Activated naive CD4-positive, alpha-beta T cell (primary cell): ENCODE measurements at places on chromosomes 1 and 21.

- DNase-seq = no peak
Measured at GRCh38 chr1:50959303-50959912, 659 bp downstream of the FAF1 start.

DNA sequence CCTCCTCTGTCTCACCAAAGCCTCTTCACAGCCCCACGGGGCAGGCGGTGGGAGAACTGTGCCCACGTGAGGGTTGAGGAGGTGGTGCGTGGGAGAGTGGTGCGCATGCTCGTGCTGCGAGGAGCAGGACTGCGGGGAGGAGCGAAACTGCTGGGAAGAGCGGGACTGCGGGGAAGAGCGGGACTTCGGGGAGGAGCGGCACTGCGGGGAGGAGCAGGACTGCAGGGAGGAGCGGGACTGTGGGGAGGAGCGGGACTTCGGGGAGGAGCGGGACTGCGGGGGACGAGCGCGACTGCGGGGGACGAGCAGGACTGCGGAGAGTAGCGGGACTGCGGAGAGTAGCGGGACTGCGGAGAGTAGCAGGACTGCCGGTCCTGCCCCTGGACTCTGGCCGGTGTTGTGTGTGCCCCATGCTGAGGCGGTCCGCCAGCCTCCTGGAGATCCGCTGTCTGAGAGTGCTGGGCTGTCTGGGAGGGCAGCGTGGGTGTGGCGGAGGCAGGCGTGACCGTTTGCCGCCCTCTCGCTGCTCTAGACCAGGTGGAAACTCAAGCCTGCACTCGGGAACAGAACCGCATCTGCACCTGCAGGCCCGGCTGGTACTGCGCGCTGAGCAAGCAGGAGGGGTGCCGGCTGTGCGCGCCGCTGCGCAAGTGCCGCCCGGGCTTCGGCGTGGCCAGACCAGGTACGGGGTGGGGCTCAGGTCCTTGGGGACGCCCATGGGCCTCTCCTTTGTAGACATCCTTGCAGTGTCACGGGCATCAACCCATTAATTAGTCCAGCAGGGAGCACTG lies 24.6 kb downstream of the TNFRSF1B start:
- DNase-seq = no peak

GRCh38 chr1:36846357-36846756 lies 188.0 kb downstream of the GRIK3 start:
- no peak for DNase-seq

DNA sequence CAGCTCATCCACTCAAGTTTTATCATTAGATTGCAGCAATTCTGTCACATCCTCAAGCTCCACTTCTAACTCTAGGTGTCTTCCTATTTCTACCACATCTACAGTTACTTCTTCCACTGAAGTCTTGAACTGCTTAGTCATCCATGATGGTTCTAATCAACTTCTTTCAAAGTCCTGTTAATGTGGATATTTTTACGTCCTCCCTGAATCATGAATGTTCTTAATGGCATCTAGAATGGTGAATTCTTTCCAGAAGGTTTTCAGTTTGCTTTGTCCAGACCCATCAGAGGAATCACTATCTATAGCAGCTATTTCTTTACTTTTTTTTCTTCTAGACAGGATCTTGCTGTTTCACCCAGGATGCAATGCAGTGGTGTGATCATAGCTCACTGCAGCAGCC lies 78.0 kb upstream of the RNPC3 start:
- no peak for DNase-seq

GRCh38 chr1:170932236-170932635 lies 3.1 kb upstream of the MROH9 start:
- no peak for DNase-seq

- DNase-seq = no peak
Measured at GRCh38 chr1:12034381-12034801, 15.1 kb downstream of the MIIP start.

DNA sequence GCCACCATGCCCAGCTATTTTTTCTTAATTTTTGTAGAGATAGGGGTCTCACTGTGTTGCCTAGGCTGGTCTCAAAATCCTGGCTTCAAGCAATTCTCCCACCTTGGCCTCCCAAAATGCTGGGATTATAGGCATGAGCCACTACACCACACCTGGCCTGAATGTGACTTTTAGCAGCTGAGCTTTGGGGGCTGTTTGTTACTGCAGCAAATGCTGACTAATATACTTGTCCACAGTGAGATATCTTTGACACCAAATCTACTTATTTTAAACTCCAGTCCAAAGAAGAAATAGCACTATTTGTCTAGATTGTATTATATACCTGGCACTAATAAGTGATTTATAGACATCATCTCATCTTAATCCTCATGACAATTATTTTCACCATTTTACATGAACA lies 30.5 kb downstream of the LRRC52 start:
- DNase-seq = no peak

GRCh38 chr1:15201849-15202551 lies 45.0 kb upstream of the FHAD1 start:
- DNase-seq = no peak

DNA sequence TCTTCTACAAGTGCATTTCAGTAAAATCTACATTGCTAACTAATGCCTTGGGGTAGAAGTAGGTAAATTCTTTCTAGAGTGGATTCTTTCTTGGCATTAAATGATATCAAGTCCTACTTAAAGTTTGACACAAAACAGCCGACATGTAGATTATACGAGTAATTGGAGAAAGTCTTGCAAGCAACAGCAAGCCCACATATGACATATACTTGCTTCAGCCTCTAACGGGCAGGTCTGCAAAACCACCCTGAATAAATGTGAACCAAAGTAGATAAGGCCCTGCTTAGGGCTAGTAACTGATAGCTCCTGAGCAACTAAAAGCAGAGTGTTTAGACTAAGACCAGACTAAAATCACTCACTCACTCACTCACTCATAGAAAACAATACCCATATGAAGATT lies 203.2 kb downstream of the LTN1 start:
- no peak for DNase-seq

- no peak for DNase-seq
Measured at GRCh38 chr1:195970209-195970608, 638.0 kb downstream of the KCNT2 start.

GRCh38 chr1:54548389-54549044 lies 489 bp downstream of the ACOT11 start:
- no peak for DNase-seq

DNA sequence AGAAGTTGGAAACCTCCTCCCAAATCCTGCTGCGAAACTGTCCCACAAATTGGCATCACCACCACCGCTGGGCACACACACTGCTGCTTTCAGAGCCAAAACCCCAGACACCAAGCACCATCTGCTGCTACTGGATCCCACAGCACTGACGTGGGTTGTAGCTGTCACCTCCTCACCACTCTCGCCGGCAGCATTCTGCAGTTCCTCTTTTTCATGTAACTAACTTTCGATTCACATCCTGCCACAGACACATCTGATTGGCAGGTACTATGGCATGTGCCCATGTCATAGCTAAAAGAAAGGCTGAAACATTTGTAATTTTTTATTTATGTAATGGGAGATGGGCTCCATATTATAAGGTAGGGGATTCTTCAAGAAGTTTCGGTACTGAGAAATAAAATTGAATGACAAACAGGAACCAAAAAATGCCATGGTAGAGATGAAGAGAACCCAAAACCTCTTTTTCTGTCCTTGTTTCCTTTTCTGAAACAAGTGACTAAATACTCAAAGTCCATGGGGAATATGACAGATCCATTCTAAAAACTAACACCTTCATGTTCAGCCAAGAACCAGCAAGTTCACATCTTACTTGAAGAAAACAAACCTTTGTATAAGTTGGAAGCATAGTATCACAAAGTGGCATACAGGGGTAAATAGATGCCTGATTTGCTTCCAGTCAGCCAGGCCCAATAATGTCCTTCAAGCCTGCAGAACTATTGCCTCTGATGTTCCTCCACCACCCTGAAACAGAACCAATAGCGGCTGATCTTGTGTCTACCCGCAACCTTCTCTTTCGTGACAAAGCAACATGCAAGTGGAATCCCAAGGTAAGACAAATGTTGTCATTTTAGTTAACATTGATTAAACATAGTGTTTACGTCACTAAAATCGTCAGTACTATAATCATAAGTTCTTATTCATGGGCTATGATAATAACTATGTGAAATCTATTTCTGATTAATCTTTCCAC lies 26.6 kb upstream of the RGS13 start:
- peak; percentile 8 for DNase-seq
